AG04450 (cell line): ENCODE measurements at places on chromosomes 7 and 10.

DNA sequence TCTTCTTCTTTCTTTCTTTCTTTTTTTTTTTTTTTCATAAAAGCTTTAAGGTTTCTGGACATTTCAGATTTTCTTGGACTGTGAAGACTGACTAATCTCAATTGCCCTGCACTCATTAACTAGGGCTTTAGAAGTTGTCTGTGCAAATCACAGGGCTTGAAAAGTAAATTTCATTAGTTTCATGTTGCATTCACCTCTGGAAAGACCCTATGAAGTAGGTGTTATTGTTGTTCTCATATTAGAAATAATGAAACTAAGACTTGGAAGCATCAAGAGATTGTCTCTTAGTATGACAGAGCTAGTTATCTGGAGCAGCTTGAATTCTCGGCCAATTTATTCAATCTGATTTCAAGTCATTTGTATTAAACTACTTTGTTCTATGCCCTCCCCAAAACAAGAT, 28.2 kb upstream of the SEMA3D start:
- DNase-seq, result no peak

- DNase-seq, result no peak
These were observed 173.1 kb downstream of the KIAA1217 start for GRCh38 chr10:24382045-24382444.

DNA sequence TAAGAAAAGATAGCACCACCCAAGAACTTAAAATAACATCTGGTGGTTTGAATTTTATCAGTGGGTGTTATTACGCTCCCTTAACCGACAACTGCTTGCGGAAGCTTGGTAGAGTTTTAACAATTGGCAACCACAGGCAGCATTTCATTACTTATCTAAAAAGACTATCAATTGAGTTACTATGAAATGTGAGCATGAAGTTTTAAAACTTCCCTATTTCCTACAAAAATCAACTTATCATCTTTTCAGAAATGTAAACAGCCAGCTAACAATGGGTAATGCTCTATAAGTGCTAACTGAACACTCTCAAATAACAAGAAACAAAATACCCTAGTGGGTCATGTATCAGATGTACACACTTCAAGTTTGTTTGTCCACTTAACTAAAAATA, 68.8 kb downstream of the OSBPL3 start:
- no peak for DNase-seq

GRCh38 chr10:106500925-106501525, 663.5 kb downstream of the SORCS1 start:
- no peak for DNase-seq

- no peak for DNase-seq
These were observed 262.3 kb upstream of the KLF14 start for GRCh38 chr7:130996205-130996832.

GRCh38 chr10:22625516-22626290, 88.7 kb downstream of the PIP4K2A start:
- no peak for DNase-seq

DNA sequence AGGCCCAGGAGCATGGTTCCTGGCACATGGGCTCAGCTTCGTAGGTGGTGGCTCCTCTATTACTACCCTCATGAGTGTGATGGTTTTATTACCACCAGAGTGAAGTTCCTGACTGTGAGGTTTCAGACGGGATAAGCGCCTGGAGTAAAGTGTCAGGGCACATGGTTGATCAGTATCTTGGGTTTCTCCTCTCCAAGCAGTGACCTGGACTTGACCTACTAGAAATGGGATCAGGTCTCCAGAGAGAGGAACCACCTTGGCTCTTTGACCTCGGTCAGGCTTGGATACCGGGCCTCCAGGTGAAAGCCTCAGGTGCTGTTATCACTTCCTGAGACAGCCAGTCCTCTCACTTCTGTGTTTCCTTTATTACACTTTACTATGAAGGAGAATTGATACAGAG, 67.7 kb downstream of the GRK5 start:
- no peak for DNase-seq

- DNase-seq, result no peak
These were observed 944 bp downstream of the RHBDD2 start for GRCh38 chr7:75879771-75880184.

DNA sequence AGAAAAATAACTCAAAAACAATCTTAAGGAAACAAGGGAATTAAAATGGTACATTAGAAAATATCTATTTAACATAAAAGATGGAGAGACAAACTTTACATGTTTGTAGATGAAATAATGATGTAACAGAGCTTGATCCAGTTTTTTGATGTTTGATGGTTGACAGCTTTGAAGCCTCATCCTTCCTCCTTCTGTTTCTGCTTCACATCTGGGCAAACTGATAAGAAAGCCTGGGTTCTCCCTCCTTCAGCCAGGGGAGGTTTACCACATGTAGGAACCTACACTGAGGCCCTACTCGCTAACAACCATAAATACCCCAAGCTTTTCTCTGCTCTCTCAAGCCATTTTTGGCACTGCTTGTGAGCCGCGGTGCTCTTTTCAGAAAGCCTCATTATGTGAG, 82.8 kb upstream of the ZNF32 start:
- no peak for DNase-seq

DNA sequence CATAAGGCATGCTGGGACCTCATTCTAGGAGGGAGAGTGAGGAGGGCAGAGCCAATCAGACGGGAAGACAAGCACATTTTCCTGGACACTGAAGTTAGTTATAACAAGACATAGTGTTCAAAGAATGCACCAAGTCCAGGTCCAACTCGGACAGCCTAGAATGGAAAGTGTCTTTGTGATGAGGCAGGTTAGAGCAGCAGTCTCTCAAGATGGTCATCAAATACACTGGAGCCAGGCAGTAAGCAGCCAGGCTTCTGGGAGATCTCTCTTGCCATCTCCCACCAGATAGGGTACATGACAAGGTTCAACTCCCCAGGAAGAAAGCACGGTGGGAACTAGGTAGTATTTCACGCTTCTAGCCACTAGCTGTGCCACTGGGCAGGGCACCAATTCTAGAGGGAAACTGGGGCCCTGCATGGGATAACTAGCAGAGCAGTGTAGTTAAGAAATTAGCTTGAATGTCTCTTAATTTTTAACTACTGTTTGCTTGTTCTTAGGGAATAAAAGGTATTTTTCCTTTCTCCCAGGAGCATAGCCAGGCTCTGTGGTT, 7.6 kb upstream of the GPAM start:
- DNase-seq, result no peak

GRCh38 chr10:101695404-101695890, 477 bp upstream of the FBXW4 start:
- DNase-seq, result no peak

- DNase-seq, result no peak
These were observed 418.1 kb downstream of the ZNF716 start for GRCh38 chr7:57867884-57868701.

GRCh38 chr10:132654708-132655661, 117.4 kb downstream of the INPP5A start:
- DNase-seq, result peak; percentile 34

- no peak for DNase-seq
These were observed 517.5 kb downstream of the DNAJB6 start for GRCh38 chr7:157854066-157854891.

- DNase-seq, result no peak
These were observed 150.5 kb downstream of the PLXDC2 start for GRCh38 chr10:19966751-19967150.

GRCh38 chr7:2530071-2530987, 10.8 kb downstream of the LFNG start:
- DNase-seq, result no peak

- DNase-seq, result no peak
These were observed 1.3 kb upstream of the SP4 start for GRCh38 chr7:21426286-21427181.

- DNase-seq, result no peak
These were observed 48.9 kb downstream of the TYW1 start for GRCh38 chr7:67045496-67045995.

GRCh38 chr10:33067481-33067880, 109.5 kb upstream of the ITGB1 start:
- DNase-seq, result no peak

DNA sequence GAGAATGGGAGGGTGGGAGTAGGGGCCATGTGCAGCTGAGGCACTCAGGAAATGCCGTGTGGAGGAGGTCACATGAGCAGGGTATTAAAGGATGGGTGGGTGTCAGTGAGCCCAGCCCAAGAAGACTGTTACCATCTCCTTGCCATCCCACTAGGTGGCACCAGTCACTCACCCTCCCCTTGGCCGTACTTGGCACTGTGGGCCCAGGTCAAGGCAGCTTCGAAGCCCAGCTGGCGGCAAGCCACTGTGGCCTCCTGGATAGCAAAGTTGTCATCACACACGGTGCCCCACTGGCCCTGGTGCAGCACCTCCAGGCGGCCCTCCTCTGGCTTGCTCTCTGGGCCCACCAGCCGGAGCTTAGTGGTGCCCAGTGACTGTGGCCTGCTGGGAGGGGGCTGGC, 5.4 kb downstream of the LOXL4 start:
- no peak for DNase-seq
